Stimulated activated CD8-positive, alpha-beta memory T cell treated with anti-CD3 and anti-CD28 coated beads, Interleukin-4, amount 100 ng/mL, for 1 hour (primary cell): ENCODE measurements at places on chromosomes 4 and X.

DNA sequence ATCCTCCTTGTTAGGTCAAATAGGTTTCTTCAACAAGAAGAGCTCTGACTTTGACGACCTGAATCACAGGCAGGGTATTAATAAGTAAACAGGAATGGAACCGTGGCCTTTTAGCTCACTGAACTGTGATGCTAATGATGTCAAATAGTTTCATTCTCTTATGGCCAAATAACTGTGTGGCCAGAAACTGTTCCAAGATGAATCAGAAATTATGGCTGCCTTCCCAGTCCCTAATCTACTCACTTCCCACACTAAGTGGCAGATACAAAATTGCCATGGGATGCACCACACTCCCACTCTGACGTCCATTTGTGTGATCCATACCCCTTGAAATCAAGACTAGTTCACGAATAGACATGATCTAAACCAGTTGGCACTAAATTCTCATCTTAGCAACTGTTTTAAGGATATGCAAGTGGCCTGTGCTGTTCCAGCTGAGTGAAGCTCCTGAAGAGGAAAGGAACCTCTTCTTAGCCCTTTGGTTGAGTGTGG is 455.4 kb downstream of the IL15 start:
- DNase-seq = no peak

DNA sequence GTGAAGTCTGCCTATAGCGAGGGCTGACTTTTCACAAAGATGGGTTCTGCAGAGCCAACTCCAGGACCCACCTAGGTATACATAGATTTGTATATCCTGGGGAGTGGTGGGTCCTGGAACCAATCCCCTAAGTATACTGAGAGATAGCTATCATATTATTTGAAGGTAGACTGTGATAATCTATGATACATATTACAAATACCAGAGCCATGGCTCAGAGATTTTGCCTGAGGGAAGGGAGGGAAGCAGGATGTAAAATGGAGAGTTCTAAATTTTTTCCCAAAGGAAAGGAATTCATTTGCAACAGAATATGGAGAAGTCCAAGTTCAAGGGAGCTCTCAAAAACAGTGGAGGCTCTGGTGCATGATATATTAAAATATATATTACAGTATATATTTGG is 7.2 kb downstream of the TCEAL3 start:
- DNase-seq = no peak

GRCh38 chr4:63632858-63633257 is 776.4 kb downstream of the TECRL start:
- no peak for DNase-seq

- DNase-seq = no peak
Observed at GRCh38 chr4:122150931-122151330, 1.2 kb upstream of the BLTP1 start.

DNA sequence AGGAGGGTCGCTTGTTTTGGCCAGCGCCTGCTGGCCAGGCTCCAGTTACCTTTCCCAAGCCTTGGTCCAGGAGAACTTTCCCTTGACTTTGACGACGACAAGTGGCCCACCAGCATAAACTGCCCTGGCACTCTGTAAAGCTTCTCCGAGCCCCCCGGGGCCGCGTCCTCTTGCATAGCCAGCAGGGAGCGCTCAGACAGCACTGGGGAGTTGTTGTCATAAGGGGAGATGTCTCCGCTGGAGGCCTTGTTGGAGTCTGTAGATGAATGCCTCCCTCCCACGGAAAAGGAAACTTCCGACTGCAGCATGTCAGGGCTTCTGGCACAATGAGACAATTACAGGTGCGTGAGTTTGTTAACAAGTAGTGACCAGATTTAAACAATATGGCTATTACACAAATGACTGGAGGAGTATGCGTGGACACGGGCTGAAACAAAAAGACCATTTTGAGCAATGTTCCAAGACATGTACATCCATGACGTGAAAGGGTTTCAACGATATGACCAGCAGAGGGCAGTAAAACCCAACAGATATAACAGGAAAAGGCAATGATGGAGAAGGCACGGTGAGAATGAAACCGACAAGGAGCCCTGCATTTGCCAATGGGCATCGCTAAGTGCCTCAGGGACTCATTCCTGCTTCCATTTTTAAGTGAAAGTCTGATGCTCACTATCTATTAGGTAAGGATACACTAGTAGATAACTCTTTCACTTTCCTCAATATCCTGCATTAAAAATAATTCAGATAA is 33.0 kb downstream of the HCCS start:
- DNase-seq = no peak

GRCh38 chrX:9997524-9997923 is 30.4 kb downstream of the CLDN34 start:
- no peak for DNase-seq

GRCh38 chrX:19410259-19410658 is 66.5 kb downstream of the PDHA1 start:
- DNase-seq = no peak

GRCh38 chr4:76947369-76947768 is 2.2 kb upstream of the SEPTIN11 start:
- DNase-seq = no peak

DNA sequence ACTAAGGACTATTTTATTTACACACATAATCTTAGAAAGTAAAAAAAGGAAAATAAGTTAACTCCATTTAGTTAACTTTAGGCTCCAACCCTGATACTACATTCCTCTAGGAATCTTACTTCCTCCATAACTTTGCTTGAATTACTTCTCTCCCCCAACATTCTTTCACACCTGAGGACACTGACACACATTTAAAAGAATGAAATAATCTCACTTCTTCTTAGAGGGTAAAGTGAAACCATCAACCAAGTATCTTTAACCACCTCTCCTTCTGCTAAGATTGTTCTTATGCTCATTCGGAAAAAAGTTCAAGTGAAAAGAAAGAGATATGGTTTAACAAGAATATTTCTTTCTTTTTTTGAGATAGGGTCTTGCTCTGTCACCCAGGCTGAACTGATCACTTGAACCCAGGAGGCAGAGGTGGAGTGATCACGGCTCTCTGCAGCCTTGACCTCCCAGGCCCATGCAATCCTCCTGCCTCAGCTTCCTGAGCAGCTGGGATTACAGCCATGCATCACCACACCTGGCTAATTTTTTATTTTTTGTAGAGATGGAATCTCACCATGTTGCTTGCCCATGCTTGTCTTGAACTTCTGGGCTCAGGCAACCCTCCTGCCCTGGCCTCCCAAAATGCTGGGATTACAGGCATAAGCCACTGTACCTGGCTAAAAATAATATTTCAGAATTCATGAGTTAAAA is 28.5 kb downstream of the SLC25A4 start:
- DNase-seq = no peak

GRCh38 chrX:133646719-133647116 is 231.4 kb upstream of the GPC4 start:
- no peak for DNase-seq

GRCh38 chrX:106278951-106279350 is 110.8 kb downstream of the PWWP3B start:
- DNase-seq = no peak

DNA sequence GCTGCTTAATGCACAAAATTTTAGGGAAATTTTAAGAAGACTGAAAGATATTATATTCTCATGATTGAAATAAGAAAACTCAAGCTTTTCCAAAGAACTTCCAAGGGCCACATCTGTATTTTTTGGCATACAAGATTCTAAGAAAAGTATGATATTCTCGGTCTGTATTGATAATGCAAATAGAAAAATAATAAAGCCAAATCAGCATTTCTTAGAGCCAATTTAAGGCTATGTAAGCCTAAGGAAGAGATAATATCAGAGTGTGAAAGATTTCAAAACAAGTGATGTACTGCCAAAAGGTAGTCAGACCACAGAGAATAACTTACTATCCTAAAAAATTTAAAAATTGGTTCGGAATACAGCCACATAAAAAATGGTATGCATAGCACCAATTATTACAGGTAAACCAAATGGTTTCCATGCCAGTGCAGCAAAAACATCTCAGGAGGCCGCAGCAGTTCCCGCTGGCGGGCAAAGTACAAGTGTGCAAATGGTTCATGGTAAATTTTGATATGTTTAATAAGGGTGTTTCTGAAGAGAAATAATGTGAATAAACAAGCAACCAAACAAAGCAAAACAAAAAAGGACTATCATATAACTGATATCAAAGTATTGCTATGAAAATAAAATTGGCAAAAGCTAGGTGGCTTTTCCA is 35.2 kb upstream of the NAP1L5 start:
- no peak for DNase-seq

DNA sequence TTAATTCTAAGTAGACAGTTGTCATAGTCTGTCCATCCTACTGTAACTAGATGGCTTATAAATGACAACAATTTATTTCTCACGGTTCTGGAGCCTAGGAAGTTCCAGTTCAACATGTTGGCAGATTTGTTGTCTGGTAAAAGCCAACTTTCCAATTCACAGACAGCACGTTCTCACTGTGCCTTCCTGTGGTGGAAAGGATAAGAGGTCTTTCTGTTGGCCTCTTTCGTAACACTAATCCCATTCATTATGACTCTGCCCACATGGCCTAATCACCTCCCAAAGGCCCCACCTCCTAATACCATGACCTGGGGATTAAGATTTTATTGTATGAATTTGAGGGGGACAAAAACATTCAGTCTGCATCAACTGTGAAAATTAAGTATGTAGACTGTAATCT is 83.2 kb downstream of the GALNTL6 start:
- DNase-seq = no peak

- no peak for DNase-seq
Observed at GRCh38 chr4:122278976-122279375, 99.8 kb upstream of the ADAD1 start.

- DNase-seq = no peak
Observed at GRCh38 chrX:100625985-100626491, 10.6 kb downstream of the TSPAN6 start.
